ENCODE measurements at places on chromosomes 1 and 21.

DNA sequence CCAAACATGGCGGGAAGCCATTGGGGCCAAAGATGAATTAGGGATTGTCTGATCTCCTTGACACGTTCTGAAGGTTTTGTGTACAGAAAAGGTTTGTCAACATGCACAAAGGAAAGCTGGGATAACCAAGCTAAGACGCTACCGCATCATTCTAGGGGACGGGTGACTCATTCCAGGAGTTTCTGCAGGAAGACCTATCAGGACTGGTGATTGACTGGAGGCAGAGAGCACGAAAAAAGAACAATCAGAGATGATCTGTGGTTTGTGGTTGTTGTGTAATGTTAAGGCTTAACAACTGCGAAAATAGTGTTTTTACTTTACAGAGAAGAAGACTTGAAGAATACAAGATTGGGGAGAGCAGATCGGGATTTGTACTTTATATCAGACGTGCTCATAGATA lies 22.2 kb upstream of the ERG start:
- no peak for DNase-seq

- no peak for DNase-seq
Observed at GRCh38 chr21:44382536-44382935, 29.1 kb downstream of the TRPM2 start.

DNA sequence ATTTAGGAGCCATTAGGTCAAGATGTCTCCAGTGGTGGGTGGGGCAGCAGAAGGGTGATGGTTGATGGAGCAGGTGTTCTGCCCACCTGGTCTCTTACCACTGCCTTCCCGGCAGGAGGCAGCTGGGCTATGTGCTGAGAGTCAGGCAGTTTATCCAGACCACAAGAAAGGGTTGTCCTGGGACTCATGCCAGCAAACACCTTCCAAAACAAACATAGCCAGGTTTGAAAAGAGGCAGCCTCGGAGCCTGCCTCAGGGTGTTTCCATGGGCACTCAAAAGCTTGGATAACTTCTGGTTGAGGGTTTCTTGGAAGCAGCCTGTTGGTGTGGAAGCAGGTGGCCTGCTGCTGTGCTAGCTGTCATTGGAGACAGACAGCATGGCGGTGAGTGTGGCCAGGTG lies 187.2 kb downstream of the PCP4 start:
- no peak for DNase-seq

DNA sequence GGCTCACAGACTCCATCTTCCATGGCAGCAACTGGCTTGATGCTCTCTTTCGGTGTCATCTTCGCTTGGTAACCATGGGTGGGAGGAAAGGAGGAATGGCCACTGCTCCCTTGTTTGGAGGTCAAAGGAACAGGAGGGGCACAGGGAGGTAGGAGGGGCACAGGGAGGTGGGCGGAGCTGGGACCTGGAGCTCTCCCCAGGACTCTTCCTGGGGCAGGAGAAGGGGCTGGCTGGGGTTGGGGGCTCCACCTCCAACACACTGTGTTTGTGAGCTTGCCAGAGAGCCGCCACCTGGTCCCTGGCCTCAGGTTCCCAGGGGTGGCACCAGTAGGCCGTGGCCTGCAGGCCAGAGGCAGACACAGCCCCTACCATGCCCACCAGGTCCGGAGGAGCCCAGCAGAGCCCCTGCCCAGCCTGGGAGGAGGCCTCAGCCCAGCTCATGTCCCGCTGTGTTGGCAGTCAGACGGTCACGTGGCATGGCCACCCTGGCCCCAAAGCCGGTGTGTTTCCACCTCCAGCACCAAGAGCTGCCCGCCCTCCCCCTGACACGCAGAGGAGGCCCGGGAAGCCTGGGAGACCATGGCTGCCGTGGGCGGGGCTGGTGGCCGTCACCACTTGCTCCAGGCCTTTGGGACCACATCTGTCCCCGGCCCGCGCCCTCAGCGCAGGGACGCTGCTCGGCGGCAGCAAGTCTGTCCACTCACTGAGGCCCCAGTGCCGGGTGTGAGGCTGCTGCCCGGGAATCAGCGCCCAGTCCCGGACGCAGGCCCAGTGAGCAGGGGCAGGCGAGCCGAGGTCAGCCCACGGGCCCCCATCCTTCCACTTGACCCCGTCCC lies 73.9 kb downstream of the MORN1 start:
- DNase-seq, result no peak

DNA sequence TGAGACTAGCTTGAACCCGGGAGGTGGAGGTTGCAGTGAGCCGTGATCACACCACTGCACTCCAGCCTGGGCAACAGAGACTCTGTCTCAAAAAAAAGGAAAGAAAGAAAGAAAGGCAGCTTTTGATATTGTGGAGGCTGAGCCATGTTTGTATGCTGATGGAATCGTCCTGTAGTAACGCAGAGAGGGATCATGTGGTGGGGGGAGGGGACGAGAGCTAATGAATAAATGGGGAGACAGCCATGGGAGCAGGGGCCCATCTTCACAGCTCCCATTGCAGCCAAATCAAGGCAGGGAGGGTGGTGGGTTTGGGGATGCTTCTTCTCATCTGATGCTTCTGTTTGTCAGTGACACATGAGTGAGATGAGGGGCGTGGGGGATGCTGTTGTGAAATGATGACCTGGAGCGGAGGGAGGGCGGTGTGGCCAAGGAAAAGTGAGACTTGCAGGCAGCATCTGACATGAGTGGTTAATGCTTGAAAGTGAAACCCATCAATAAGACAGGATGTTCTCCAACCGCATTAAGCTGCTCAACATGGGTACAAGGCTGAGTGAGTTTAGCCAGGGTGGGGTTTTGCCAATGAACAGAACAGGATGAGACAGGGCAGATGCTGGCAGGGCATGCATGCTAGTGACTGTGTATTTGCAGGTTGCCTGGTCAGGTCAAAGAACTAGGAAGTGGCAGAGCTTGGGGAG lies 16.7 kb downstream of the SPATA21 start:
- no peak for DNase-seq

DNA sequence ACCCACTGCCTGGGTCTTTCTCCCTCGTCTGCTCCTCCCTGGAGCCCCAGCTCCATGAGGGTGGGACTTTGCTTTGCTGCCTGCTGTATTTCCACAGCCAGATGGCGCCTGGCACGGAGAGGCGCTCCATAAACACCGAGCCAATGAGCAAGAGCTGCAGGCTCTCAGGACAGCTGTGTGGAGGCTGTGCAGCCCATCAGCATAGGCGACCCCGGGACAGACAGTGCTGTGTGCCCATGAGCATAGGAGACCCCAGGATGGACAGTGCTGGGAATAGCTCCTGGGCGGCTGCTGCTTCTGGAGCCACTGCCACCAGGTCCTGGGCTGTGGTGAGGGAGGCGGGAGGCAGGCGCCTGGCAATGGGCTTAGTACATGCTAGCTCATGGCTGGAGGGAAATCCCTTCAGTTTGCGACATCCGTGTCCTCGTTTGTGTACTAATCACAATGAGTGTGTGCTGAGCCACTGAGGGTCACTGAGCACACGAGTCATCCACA lies 29.2 kb downstream of the CEP104 start:
- no peak for DNase-seq

DNA sequence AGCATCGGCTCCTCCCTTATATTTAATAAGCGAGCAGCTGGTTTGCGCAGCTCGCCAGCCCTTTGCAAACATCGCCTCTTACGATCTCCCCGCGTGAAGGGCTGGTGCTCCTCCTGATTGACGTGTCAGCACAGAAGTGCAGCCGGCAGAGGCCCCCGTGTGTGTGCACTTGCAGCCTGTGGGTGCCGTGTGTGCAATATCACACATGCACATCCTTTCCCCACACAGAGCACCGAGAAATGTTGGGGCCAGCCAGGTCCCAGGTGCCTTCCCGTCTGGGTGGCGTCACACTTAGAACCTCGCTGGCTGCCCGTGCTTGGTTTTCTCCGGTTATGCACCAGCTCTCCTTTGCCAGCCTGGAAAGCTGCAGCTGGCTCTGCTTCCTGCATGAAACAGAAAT lies 126.6 kb upstream of the AJAP1 start:
- DNase-seq, result no peak

- no peak for DNase-seq
Observed at GRCh38 chr1:150596976-150597375, 17.6 kb upstream of the MCL1 start.

GRCh38 chr1:223745731-223746130 lies 33.4 kb downstream of the CAPN2 start:
- no peak for DNase-seq

DNA sequence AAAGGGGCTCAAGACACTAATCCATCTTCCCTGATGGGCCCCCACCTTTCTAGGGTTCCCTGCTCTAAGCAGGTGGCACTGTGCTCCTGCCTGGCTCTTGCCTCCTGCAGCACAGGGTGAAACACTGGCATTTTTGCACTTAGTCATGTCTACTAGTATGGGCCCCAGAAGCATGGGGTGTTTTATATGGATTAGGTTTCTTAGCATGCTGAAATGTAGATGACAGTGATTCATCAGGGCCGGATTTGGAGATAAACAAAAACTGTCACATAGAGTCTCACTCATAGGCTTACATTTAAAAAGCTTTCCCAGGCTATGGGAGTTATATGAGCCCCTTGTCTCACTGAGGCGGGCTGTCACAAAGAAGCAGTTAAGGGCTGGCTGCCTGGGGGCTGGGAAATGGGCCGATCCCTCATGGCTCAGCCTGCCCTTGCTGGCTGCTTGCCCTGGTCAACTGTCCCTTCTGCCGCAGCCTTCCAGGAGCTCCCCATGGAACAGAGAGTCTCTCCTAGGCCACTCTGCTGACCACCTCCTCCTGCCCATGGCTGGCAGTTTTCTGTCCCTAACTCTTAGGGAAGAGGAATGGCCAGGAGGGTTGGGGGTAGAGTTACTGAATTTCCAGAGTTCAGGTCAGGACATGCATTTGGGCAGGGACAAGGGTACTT lies 6.5 kb downstream of the GALNT2 start:
- DNase-seq, result no peak

DNA sequence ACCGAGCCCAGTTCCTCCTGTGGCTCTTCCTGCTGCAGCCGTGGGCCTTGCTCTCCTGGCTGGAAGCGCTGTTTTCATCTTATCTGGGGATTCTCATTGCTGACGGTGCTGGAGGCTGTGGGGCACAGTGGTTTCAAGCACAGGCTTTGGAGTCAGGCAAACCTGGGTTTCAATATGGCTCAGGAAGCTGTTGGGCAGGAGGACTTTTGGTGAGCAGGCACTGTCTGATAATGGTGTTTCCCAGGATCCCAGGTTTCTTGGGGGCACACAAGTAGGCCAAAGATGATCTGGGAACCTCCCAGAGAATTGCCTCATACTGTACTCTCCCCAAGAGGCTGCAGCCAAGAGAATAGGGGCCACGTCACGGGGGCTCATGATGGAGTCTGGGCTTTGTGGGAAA lies 105.6 kb upstream of the TRABD2B start:
- no peak for DNase-seq

DNA sequence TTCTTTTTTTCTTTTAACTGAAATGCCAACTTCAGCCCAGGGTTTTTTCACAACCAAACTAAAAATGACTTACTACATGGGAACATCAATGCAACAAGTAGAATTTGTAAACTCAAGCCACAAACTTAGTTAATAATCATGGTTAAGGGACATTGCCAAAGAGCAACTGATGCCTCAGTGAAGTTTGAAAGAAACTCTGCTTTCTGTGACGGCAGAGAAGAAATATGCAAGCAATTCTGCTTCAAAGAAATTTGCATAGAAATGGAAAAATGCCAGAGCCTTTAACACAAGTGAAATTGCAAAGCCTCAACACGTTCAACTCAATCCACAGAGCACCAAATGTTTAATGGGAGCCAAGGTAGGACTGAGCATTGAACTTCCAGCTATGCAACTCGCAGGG lies 5.0 kb upstream of the CHD5 start:
- DNase-seq, result no peak
